NCI-H345 (cell line): ENCODE measurements at places on chromosomes 6 and 20.

DNA sequence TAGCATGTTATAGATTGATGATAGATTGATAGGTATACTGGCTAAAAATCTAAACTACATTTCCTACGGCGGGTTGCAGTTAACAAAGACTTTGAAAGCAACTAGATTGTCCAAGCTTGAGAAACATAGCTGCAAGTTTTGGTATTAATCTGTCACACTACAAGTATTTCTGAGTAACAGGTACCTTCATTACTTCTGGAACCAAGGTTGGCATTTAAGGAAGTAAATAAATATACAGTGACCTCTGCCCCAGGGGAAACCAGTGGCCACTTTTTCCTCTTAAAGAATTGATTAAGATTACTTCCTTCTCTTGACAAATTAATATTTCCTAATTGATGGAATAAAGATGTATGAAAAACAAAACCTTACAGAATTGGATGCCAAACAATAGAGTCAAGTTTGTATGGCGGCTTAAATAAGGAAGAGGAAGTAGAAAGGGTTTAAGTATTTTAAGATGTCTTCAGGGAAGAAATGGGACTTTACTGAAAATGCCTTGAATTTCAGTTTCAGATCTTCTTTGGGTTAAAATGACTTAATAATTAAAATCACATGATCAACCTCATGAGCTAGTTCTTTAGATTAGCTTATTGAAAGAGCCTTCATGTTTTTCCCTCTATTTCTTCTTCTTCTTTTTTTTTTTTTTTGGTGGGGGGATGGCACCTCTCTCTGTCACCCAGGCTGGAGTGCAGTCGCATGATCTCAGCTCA, 132.8 kb downstream of the DOK5 start:
- no peak for DNase-seq

DNA sequence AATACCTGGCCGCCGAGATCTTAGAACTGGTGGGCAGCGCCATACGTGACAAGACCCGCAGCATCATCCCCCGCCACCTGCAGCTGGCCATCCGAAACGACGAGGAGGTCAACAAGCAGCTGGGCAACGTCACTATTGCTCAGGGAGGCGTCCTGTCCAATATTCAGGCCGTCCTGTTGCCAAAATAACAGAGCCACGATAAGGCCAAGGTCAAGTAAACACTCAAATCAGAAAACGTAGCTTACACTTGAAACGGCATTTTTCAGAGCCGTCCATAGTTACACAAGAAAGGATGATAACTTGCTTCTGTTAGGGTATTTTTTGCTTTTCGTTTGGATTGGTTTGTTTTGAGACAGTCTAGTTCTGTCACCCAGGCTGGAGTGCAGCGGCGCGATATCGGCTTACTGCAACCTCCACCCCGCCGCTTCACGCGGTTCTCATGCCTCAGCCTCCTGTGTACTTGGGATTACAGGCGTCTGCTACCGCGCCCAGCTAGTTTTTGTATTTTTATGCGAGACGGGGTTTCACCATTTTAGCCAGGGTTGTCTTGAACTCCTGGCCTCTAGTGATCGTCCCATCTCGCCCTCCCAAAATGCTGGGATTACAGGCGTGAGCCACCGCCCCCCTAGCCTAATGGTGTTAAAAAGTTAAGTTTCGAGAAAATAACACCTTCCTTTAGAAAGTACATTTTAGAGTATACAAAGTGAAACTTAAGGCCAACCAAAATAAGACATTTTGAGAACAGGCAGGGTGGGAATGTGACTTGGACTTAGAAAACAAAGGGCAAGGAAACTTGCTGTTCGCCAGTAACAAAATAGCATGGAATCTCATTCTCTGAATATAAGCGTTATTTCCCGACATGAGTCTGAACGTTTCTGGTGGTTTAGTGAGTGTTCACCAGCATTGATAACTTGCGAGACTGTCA, 42.8 kb upstream of the HFE start:
- no peak for DNase-seq

GRCh38 chr6:6806844-6807518, 218.5 kb downstream of the LY86 start:
- no peak for DNase-seq

DNA sequence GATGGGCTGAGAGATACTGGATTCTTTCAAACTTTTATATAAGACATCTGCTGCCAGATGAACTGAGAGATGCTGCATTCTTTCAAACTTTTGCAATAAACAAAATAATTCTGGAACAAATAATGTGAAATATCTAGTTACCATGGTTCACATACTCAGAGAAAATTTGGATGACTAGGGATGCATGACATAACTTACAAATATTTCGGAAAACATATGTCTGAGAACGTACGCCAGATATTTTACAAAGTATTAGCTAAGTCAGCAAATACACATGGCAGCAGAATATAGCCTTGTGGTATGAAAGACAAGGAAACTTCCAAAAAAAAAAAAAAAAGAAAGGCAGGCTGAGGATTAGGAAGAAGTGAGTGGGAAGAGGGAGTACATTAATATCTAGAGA, 113.3 kb upstream of the TRAF3IP2 start:
- DNase-seq, result no peak

- DNase-seq, result no peak
Observed at GRCh38 chr6:30768634-30769087, 24.3 kb upstream of the IER3 start.

- DNase-seq, result no peak
Observed at GRCh38 chr6:46867411-46867810, 54.3 kb downstream of the ADGRF5 start.

DNA sequence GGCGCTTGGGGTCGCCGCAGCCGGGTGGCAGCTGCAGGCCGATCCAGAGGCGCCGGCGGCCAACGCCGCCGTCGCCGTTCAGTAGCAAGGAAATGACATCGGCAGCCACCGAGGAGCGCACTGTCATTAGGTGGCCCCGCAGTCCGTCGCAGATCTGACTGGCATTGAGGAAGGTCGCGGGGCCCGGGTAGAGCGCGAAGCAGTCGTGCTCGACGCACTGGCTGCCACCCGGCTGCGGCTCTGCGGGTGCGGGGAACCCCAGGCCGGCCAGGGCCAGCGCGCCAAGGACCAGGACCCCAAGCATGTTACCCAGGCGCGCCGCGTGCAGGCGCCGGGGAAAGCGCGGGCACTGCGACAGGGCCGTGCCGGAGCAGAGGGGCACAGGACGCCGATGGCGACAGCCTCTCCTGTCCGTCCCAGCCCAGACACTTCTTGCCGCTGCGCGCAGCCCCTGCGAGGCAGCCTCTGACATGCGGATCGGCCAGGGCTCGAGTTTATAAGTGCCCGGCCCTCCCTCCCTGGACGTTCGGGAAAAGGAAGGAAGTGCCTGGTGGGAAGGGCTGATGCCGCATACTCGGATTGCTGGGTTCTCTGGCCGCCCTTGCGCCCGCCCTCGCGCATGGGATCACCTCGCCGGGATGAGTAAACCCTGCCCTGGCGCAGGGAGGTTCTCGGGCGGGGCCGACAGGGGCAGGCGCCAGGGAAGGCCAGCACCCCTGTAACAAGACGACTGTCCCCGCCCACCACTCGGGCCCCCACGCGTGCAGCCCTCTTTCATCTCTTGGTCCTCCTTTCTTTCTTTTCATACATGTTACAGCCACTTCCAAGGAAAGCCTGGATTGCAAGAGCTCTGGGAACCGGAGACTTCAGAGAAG, at the start of gene THBD:
Gene THBD, minus strand, starts transcription at position 472 of the 875 bp plus-strand sequence. Its CDS starts 168 bp downstream, at position 304.
- DNase-seq, result peak; percentile 37

GRCh38 chr20:48080583-48080982, 295.3 kb upstream of the SULF2 start:
- DNase-seq, result no peak

GRCh38 chr6:70956451-70957283, at the start of gene B3GAT2:
Gene B3GAT2 (minus strand): TSS chr6:70957060. CDS start chr6:70956429, 631 bp downstream.
- peak; percentile 50 for DNase-seq

DNA sequence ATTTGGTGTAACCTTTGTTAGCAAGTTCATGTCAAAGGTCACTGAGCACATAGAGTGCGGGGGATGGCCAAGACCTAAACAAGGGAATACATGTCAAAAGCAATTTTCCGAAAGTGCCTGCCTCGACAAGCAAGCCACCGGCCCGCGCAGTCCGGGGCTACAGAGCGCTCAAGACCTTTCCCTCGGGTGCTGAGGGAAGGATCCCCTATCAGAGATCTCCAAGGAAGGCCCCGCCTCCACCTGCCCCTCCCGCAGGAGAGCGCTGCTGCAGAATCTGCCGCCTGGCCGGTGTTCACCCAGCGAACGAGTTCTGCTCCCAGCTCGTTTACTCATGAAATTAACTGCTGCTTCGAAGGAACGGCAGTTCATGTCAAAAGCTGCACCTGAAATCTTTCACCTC, 252.7 kb downstream of the BMP7 start:
- no peak for DNase-seq

- DNase-seq, result no peak
Observed at GRCh38 chr6:46756469-46757213, 9.9 kb downstream of the ANKRD66 start.

GRCh38 chr6:1560281-1561058, 49.2 kb upstream of the FOXC1 start:
- DNase-seq, result no peak

- no peak for DNase-seq
Observed at GRCh38 chr6:23073821-23074220, 504.5 kb downstream of the HDGFL1 start.

DNA sequence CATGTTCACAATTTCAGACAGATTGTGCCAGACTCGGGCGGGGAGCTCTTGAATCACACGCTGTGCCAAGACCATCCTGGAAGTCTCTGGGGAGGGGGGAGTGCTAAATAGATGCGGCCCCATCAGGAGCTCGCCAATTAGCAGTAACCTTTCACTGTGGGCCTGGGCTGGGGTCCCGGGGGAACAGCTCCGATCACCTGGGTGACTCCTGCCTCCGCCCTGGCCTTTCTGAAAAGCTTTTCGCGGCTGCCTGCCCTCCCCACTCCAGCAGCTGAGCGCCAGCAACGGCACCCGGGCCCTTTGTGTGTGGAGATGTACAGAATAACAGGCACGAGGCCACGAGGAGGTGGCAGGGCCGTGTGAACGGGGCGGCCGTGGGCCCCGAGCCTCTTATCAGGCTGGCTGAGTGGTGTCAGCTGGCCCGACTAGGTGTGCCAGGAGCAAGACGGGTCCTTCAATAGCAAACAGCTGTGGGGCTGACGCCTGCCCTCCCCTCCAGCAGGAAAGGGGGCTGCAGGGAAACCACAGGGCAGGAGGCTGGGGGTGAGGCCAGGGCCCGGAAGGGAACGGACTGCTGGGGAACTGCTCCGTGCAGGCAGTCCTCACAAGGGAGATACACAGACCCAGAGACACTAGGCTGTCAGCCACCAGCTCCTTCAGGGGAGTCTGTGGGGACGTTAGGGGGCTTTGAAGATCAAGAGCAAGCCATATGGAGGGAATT, 56.8 kb downstream of the NOL4L start:
- DNase-seq, result peak; percentile 85

DNA sequence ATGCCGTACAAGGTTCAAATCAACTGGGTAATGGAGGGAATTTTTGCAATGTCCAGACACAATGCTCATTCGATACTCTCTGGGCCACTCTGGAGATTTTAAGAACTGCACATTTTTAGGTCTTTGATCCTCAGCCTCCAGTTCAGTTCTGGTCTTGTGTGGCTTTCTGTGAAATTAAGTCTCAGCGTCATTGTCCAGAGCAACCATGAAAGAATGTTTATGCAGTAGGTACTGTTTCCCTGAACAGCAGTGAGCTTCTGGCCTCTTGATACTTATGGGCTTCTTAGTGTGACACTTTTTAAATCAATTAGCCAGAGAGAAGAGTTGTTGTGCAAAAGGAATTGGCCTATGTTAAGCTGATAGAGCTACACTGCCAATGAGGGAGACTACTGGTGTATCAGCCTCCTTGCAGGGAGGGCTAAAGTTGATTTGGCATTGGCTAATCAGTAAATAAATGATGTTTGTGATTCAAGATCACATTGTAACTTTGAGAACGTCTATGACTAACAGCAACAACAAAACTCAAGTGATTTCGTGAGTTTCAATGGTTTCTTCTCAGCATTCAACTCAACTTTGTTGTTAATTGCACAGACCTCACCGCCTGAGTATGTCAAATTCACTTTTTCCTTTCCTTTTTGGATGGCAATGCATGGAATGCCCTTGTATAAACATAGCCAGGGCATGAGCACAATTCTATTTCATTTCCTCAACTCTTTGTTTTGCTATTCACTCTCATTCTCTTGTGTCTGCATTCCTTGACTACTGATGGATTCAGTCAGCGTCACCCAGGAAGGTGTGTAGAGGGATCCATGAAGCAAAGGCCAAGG, 85.1 kb downstream of the GJA1 start:
- DNase-seq, result no peak

DNA sequence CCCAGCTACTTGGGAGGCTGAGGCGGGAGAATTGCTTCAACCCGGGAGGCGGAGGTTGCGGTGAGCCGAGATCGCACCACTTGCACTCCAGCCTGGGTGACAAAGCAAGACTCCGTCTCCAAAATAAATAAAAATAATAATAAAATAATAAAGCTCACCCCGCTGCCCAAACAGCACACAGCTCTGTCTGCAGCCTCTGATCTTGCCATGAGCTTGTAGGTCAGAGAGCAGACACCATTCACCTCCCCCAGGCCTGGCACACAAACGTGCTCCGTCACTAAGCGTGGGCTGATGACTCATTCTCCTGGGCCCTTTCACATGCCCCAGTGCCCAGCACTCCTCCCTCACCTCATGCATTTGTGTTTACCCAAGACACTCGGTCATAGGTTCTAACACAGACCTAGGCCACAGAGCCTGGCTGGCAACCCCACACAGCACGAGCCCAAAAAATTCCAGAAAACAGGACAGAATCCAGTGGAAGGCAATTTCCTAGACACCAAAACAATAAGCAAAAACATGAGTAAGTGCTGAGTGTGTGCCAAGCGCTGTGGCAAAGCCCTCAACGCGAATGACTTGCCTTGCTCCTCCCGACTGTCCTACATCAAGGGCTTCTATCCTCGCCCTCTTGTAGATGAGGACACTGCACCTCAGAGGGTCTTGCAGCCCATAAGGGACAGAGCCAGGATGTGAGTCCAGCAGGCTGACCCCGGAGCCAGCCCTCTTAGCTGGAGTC, 18.0 kb downstream of the ATP9A start:
- peak; percentile 46 for DNase-seq

- no peak for DNase-seq
Observed at GRCh38 chr6:160679402-160679769, 15.3 kb upstream of the LPA start.

GRCh38 chr6:3356824-3357420, 98.2 kb downstream of the PSMG4 start:
- DNase-seq, result no peak

GRCh38 chr20:37347891-37348791, 2.2 kb downstream of the SRC start:
- DNase-seq, result no peak
